NCI-H526 (cell line): ENCODE measurements at places on chromosomes 16 and 17.

- DNase-seq = no peak
These were observed 8.3 kb downstream of the ANKRD40 start for GRCh38 chr17:50699410-50699809.

GRCh38 chr16:49800876-49801275 is 55.0 kb downstream of the ZNF423 start:
- no peak for DNase-seq

GRCh38 chr17:72460711-72461110 is 339.9 kb downstream of the SOX9 start:
- no peak for DNase-seq

DNA sequence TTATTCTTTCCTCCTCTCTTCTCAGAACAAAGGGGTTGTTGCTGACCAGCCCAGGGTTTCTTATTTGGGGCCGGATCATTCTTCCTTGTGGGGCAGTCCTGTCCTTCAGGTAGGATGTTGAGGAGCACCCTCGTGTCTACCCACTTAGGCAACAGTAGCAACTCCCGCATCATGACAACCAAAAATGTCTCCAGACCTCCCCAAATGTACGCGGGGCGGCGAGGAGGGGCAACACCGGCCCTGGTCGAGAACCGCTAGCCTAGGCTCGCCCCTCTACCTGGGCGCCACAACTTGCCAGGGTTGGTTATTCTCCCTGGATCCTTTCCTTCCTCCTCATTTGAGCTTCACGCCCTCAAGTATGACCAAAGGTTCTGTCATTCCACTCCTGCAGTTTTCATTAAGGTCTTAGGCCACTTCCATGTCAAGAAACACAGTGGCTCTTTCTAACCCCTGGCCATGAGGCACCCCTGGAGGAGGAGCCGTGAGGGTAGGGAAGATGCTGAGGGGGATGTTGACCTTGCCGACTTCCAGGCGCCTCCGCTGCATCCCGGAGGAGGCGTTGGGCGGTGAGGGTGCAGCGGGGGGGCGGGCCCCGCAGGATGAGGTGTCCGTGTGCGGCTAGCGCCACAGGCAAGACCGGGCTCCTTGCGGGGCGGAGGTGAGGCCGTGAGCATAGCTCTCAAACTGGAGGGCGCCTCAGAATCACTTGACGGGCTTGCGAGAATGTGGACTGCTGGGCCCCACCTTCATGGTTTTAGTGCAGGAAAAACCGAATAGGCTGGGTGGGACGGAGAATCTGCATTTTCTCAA is 712 bp upstream of the SPECC1 start:
- DNase-seq = no peak

DNA sequence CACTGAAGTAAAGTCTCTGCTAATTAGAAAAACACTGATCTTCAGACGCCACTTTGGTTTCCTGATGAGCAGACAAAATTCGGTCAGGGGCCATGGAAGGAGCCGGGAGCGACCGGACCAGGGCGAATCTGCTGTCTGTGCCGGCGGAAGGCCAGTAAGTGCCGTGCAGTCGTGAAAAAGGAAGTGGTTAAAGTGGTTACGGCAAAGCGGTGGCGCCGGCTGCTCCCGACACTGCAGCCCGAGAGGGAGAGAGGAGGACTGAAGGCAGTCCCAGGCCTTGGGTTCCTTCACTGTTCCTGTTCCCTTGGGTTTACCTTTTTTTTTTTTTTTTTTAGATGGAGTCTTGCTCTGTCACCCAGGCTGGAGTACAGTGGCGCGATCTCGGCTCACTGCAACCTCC is 17.3 kb upstream of the HEXD start:
- no peak for DNase-seq
